DMS153 (cell line): ENCODE measurements at places on chromosomes 2 and 18.

- DNase-seq: no peak
These were observed 55.1 kb downstream of the FAM117B start for GRCh38 chr2:202689898-202690297.

DNA sequence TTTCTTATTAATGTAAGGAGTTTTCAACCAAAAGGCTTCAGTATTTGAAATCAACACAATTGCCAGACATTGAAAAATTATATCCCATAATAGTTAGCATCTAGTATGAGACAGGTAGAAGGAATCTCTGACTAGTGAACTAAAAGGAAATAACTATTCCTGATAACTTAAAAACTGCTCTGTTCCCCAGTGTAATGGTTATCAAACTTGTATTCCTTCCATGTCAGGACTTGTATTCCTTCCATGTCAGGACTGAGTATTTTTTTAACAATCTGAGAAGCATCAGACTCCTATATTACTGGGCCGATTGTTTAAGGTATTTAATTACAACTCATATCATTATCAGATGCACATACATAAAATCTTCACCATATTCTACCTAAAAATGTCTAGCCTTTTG is 238.5 kb downstream of the HNMT start:
- DNase-seq: no peak

GRCh38 chr2:10071595-10071994 is 8.6 kb downstream of the CYS1 start:
- DNase-seq: no peak

DNA sequence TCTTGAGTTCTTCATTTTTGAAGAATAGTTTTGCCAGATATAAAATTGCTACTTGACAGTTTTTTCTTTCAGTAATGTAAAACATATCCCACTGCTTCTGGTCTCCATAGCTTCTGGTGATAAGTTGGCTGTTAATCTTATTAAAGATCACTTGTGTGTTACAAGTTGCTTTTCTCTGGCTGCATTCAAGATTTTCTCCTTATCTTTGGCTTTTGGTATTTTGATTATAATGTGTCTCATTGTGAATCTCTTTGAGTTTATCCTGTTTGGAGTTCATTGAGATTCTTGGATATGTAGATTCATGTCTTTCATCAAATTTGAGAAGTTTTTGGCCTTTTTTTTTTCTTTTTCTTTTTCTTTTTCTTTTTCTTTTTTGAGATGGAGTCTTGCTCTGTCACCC is 20.2 kb upstream of the ADNP2 start:
- DNase-seq: no peak

DNA sequence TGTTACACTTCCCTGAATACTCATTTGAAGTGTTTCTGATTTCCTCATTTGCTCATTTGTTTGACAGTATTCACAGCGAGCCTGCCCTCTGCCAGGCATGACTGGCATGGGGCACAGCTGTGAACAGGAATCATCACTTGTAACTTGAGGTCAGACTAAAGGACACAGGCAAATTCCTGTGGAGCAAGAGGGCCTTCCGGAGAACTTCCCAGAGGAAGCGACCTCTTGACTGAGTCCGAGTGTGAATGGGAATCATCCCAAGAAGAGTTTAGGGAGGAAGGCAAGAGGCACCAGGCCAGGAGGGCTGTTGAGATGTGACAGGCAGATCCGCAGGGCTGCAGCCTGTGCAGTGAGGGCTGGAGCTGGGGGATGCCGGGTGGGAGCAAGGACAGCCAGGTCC is 45.4 kb downstream of the LIMS1 start:
- DNase-seq: no peak

DNA sequence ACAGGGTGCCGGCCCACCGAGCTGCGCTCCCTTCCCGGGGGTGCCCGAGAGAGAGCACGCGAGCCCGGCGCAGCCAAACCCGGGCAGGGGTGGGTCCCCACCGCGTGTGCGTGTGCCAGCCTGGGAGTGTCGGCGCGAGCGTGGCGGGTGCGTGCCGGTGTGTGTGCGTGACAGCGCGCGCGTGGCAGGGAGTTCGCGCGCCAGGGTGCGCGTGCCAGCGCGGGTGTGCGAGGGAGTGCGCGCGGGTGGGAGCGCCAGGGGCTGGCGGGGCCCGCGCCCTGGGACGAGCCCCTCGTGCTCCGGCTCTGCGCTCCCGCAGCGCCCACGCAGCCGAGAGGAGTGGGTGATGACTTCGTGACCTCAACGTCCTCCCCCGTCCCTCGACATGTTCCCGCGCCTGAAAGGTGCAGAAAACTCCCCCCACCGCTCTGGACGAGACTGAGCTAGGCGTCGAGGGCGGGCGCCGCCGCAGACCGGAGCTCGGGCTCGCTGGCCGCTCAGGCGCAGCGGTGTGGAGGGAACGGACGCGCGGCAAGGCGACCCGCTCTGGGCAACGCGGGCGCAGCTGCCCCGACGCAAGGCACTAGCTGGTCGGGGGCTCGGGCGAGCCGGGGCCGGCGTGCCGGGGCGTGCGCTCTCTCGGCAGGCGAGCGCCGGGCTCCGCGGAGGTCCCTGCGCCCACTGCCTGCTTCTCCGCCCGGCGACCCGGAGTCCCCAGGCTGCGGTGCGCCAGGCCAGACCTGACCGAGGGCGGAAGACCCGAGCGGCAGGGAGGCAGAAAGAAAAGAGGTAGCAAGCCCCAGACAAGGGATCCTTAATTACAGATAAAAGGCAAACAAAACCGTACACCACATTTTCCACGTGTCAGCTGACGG is 582.8 kb downstream of the ZEB2 start:
- DNase-seq: no peak

DNA sequence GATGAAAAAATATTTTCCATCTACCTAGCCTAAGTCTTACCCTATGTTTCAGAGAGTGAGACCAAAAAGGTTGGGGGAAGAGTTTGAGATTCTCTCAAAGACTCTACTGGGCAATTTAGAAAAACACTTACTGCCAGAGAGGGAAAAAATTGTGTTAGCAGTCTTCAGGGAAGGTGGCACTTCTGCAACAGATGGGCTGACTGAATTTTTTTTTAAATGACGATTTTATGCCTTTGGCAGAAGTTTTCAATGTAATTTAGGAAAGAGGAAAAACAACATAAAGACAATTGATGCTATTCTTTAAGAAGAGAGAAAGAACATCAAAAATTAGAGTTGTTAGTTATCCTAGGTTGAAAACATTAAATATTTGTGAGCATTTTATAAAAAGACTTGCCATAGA is 1894.5 kb upstream of the PIK3C3 start:
- no peak for DNase-seq

DNA sequence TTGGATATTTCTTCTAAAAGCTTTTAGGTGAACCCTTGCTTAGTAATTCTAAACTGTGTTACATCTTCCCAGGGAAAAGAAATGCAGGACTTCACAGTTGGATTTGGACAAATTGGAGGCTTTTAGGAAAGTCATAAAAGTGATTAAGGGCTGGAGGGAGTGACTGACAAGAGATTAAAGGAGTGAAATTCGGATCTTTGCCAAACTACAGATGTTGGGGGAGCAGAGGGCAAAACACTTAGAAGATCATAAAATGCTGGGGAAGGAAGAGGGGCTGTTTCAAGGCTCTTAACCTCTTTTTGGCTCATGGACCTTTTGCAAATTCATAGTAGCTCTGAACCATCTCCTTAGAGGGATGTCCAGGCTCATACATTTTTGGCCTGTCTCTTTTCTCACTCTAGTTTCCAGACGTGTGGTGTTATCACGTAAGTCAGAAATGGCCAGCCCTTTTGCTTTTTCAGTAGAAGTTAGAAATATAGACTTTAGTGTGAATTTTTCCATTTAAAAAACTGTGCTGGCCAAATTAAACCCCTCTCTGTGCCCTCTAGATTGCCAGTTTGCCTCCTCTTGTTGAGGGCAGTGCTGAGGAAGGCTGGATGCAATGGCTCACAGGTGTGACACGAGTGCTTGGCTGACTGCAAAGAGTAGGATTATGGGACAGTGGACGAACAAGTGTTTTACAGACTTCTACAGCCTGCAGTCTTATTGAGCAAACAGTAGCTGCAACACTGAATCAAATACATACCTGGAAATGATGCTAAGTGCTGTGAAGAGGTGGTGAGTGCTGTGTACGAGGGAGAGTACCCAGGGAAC is 109.9 kb downstream of the LYPD6B start:
- DNase-seq: no peak

GRCh38 chr18:42028247-42028832 is 73.3 kb downstream of the PIK3C3 start:
- no peak for DNase-seq

GRCh38 chr2:61995065-61995464 is 89.6 kb downstream of the COMMD1 start:
- DNase-seq: no peak

DNA sequence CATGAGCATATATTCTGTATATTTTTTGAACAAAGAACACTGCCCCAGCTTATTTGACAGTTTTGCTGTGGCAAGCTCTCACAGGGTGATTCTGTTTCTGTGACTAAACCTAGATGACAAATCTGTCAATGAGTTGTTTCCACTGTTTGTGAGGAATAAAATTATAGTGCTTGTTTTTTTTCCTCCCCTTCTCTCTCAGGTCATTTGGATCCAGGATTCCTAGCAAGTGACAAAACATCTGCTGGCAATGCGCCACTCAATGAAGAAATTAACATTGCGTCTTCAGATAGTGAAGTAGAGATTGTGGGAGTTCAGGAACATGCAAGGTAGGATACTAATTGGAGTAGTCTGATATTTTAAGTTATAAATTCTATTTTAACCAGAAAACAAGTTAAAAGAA is 149.3 kb downstream of the HAUS1 start:
- no peak for DNase-seq

DNA sequence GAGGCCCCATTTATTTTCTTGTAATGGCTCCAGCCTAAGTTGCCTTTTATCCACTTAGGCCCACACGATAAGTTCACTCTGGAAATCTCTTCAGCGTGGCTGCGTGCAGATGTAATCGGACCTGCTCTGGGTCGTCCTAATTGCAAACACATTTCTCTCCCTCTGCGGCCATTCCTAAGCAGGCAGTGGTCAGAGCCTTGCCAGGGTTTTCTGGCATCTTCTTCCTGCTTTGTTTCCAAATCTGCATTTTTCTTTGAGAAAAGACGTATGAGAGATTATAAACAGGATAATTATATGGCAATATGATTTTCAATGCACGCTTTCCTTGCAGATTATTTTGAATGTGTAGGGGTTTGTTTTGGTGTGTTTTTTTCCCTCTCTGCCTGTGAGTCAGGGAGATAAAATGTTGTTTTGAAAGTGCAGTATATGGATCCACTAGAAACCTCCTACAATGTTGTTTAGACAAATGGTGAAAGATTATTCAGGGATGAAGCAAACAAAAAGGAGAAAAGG is 239.4 kb upstream of the TANK start:
- DNase-seq: no peak

DNA sequence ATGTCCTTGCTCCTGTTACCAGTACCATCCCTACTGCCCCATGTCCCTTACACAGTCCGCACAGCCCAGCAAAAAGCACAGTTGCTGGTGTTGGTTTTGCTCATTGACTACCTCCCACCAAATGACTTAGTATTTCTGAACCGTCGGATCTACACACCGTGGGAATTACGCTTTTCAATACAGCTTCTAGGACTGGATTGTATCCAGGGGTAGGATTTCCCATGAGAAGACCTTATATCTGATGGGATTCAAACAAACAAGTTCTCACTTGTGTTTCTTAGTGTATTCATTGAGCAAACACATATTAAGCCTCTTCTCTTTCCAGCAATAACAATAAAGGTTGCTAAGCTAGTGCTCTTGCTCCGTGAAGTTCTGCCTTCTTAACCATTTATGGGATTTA is 25.8 kb downstream of the TRAPPC12 start:
- no peak for DNase-seq

DNA sequence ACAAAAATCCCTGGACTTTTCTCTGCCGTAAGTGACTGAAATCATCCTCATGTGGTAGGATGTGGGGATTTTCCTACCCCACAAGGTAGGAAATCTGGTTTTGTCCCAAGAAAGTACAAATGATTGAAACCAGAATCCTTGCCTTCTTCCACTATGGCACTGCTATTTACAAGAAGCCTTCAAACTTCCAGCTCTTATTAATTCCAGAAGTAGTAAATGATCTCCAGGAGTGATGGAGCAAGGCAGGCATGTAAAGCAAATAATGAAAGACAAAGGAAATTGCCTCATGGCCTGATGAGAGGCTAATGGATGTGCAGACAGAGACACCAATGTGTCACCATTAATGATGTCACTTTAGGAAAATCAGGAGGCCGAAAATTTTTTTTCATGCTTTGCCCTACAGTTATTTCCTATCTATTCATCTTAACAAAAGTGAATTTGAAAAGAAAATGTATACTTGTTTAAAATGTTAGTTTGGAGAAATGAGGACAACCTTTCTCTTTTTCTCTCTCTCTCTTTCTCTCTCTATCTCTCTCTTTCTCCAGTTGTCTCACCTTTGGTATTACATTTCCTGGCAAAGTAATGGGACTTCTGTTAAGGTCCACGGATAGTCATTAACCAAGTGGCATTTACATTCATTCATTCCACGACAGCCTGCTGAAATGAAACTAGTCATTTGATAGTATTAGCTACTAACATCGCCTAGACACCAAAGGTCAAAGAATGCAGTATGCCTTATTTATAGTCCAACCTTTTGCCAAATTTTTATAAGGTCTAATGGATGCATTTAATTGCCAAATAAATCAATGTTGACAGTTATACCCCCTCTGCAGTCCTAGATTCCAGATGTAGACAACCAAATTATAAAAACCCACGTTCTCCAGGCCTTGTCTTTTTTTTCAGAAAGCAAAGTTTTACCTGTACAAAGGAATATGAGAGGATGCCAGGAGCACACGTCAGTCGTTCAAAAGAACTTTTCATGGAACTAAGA is 5.0 kb upstream of the EVA1A start:
- DNase-seq: peak; percentile 16

DNA sequence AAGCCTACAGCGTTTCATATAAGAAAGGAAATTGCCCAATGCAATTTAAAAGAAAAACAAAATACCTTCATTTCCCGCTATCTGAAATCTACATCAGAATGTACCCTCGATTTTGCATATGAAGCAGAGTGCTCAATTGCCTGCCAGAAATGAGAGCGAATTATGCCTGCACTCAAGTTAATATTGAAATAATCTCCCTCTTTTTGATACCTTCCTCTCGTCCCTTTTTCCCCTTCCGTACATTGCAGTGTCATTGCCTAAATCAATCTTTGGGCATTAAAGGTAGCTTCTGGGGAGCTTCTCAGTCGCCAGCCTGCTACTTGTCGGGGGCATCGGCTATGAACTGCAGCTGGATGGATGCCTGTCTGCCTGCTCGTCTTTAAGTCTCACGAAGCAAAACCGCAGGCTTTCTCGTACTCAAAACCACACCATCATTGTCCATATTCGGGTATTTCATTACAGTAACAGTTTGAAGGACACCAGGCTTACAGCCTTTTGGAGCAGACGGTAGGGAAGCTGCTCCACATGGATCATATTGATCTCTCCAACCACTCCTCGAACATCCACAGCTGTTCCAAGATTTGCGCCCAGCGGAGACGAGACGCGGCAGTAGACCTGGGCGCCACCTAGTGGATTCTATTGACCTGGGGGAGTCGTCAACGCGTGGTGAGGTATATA is 64.0 kb upstream of the HNRNPA3 start:
- DNase-seq: peak; percentile 60

DNA sequence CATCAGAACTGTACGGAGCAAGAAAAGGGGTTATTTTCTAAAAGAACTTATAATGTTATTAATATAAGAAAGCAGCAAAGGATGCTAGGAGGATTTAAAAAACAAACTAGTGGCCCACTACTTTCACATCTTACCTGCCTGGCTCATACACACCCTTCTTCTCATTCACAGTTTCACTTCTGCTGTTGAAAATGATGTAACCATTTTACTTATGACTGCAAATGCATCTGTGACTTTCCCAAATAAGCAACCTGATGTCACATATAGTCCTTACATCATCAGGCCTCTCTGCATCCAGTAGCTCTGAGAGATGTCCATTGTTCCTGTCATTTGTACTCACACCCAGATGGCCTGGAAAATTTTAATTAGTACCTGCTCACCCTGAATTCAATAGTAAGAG is 101.8 kb upstream of the MYO3B start:
- DNase-seq: no peak
